ENCODE measurements at places on chromosomes 5 and 9. TPM values are rescaled to one million over a fixed set of nuclear protein-coding genes. Genes with fewer than 3 reads are reported as not detected.

DNA sequence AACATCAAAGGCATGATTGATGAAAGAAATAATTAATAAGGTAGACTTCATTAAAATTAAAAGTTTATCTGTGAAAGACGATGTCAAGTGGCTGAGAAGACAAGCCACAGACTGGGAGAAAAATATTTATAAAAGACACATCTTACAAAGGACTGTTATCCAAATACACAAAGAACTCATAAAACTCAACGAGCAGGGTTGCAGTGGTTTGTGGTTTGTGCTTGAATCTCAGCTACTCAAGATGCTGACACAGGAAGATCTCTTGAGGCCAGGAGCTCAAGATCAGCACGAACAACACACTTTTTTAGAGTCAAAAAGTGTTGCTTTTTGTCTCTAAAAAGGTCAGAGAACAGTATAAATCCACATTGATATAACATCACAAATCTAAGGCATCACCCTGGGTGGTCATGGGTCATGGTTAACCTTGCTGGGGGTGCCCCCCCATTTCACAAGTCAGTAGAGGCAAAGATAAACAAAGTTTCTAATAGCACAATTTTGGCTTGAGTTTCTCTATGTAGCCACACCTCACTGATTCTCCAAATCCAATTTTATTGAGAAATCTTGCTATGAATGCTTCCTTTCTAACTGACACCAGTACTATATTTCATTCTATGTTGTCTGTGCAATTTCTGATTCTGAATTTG is 342.9 kb upstream of the RPS23 start:
- DNase-seq, result no peak

DNA sequence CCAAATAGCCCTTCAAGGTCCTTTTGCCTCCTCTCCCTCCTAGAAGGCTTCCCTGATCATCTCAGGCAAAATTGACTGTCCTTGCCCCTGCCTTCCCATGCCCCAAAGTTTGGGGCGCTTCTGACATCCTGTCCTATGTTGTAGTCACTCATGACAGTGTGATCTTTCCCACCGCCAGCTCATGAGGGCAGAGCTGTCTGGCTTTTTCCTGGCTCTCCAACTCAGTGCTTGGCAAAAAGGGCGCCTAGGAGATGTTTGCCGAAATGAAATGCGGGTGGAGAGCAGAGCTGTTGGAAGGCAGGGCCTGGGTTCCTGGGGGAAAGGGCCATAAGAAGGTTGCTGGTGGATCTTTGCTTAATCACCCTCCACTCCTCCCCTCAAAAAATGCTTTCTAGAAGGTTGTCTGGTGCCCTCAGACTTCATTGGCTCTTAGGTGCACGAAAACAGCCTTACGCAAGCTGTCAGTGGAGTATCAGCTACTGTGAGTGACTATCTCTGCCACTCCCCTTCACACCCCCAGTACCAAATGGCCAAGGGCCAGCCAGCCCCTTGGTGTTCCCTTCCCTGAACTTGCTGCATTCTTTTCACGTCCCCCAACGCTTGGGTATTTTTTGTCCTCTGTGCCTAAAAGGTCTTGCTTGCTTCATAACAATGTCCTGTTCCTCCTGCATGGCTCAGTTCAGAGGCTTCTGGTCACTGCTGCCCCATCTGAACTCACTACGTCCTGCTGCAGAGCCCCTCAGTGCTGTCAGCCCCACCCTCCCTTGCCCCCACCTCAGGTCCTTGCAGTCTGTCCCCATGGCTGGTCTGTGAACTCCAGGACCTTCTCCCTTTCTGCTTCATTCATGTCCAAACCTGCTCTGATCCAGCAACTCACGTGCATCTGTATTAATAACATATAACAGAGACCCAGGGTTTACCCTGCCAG is 2.6 kb upstream of the SLC25A51 start:
- DNase-seq, result no peak

GRCh38 chr9:136622538-136622948 is 40.2 kb upstream of the EGFL7 start:
- DNase-seq, result no peak

The CARTPT gene
- not detected for total RNA-seq

The GBA2 gene
- total RNA-seq, result 29.6 TPM

The SCGB3A2 gene
- total RNA-seq, result not detected

DNA sequence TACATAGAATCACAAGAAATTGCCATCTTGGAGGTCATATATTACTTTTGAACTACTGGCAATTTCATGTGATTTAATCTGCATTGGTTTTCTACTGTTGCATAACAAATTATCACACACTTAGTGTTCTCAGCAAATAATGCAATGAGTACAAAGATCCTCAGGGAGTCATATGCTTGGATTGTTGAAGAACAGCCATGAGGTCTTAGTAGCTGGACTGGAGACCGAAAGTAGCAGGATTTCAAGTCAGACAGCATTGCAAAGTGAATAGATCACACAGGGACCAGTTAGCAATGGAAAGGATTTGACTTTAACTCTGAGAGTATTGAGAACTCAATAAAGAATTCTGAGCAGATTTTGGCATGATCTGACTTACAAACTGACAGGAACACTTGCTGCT is 32.2 kb upstream of the FRMD3 start:
- DNase-seq, result peak; percentile 97

DNA sequence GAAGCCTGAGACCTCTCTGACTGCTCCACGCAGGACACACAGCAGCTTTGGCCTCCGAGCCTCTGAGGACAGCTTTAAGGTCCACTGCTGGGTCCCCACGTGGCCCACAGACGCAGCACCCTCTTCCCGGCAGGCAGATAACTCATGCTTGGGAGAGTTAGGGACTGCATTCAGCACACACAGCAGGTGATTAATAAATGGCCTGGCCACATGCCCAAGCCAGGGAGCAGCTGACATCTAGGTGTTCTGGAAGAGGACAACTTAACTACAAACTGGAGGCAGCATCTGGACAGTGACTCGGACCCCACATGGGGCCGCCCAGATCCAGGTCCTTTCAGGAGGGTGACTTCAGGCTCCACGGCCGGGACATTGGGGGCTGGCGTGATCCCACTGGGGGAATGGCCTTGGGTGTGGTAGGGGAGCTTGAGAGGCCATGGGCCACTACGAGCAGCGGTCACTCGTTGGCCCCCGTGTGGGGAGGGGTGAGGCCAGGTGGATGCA is 11.3 kb downstream of the NINJ1 start:
- DNase-seq, result no peak

The CBY3 gene
- not detected for total RNA-seq

DNA sequence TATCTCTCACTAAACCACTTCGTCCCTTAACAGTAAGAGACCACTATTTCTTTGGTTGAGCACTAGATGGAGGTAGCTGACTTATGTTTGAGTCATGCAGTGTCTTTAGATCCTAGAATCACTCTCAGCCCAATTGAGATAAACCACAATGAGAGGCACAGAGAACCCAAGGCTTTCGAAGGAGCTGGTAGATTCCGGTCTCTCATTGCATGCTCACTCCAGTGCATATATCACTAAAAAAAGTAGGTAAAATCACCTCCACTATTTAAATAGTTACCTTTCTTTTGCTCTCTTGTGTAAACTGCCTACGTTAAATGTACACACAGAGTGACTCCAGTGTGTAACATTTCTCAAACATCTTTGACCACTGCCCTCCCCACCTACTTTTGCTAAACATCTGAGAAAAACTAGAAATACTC is 27.6 kb downstream of the ACTL7A start:
- no peak for DNase-seq

The PTCD2 gene
- total RNA-seq, result 15.5 TPM

The MELK gene
- total RNA-seq, result 48.1 TPM

The APBA1 gene
- total RNA-seq, result 0.44 TPM

GRCh38 chr5:142115937-142116614 is 7.5 kb downstream of the NDFIP1 start:
- DNase-seq, result no peak

DNA sequence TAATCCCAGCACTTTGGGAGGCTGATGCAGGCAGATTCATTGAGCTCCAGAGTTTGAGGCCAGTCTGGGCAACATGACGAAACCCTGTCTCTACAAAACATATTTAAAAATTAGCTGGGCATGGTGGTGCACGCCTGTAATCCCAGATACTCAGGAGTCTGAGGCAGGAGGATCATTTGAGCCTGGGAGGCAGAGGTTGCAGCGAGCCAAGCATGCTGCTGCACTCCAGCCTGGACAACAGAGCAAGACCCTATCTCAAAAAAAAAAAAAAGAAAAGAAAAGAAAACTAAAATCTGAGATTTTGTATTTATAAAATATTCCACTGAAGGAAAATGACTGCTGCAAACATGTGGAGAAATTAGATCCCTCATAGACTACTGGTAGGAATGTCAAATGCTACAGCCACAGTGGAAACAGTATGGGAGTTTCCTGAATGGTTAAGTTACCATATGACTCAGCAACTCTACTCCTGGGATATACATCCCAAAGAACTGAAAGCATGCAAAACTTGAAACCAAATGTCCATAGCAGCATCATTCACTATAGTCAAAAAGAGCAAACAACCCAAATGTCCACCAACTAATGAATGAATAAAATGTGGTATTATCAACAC is 106.1 kb downstream of the UBAP2 start:
- peak; percentile 46 for DNase-seq

GRCh38 chr5:150506571-150507473 is 1.1 kb upstream of the NDST1 start:
- no peak for DNase-seq

DNA sequence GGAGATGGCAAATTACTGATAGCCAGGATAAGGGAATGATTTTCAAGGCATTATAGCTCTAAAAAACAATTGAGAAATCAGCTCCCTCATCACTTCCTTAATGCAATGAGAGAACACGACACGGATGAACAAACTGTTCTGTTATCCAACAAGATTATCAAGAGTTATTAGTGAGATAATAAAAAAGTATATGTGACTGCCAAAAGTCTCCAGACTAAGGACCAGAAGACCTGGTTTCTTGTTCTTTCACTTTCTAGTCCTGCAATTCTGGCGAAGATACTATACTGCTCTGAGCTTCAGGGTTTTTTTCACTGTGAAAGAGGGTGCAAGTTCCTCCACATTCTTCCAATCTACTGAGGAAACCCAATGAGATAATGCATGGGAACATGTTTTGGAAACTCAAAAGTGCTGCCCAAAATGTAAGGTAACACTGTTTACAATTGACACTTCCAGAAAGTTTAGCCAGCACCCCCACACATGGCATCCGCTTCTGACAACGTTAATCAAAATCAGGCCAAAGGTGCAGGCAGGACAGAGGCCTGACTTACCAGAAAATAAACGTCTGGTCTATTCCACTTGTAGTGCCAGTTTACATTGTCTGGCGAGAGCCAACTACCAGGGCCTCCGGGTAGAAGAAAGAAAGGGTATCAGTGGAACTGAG is 254.2 kb downstream of the DOCK8 start:
- DNase-seq, result peak; percentile 7

DNA sequence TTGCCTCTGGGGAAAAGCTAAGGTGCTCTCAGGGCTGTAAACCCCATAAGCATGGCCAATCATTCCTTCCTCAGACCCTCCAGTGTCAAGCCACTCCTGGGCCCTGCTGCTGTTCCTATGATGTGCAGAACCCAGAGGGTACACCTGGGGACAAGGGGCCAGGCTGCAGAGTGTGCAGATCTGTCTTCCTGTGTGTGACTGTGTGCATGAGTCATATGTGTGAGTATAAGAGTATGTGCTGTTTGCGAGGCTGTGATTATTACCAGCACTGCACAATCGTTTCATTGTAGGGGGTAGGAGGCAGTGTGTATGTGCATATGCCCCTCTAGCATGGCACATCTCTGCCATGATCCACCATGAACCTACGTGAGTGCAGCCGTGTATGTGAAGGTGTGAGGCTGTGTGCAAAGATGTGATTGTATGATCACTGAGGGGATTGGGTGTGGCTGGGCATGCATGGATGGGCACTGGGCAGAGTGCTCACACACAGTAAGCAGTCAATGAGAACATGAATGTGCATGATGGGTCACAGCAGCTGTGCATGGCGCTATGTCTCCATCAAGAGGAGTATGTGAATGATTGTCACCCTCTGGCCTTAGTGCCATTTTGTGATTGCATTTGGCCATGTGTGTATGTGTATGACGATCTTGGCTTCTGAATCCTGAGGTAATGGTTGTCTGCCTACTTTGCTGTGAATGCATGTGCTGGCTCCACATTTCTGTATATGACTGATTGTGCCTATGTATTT is 2.4 kb upstream of the OR1K1 start:
- no peak for DNase-seq

DNA sequence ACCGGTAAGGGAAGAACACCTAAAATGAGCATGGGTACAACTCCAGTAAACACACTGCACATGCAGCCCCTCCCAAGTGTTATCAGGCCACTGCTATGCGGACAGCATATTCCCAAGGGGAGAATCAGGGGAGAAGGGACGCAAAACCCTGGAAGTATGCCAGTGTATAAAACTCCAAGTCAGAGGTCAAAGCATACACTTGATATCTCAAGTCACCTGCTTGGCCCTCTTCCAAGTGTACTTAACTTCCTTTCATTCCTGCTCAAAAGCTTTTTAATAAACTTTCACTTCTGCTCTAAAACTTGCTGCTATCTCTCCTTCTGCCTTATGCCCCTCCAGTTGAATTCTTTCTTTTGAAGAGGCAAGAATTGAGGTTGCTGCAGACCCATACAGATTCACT is 408.1 kb downstream of the HTR1A start:
- DNase-seq, result no peak

The FAM81B gene
- total RNA-seq, result 5.0 TPM

The PAIP1 gene
- total RNA-seq, result 191 TPM

The CCDC171 gene
- total RNA-seq, result 2.4 TPM

GRCh38 chr5:136037001-136037705 is 8.4 kb downstream of the TGFBI start:
- peak; percentile 60 for DNase-seq

DNA sequence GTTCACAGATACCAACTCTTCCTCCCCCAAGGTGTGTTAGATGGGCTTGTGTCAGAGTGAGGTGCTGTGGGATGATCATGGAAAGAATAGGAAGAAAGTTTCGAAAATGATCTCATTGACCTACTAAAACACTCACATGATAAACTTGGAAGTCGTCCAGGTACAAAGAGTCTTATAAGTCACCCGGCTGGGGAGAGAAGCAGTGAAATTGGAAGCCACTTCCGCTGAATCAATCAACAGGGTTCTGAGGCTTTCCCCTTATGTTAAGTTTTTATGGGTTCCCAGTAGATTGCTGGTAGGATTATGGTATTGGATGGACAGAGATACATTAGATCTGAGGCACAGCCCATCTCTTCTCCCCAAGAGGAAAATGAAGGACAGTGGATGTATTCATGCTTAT is 218.8 kb upstream of the MSX2 start:
- DNase-seq, result no peak

- peak; percentile 42 for DNase-seq
Observed at GRCh38 chr9:88833946-88834345, 157.3 kb upstream of the S1PR3 start.

DNA sequence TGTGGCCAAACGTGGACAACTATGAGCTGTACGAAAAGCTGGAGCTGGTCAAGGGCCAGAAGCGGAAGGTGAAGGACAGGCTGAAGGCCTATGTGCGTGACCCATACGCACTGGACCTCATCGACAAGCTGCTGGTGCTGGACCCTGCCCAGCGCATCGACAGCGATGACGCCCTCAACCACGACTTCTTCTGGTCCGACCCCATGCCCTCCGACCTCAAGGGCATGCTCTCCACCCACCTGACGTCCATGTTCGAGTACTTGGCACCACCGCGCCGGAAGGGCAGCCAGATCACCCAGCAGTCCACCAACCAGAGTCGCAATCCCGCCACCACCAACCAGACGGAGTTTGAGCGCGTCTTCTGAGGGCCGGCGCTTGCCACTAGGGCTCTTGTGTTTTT is 3.3 kb downstream of the CDK9 start:
- DNase-seq, result no peak

The CCDC69 gene
- total RNA-seq, result 0.50 TPM
